ENCODE measurements at places on chromosomes 16 and 17.

DNA sequence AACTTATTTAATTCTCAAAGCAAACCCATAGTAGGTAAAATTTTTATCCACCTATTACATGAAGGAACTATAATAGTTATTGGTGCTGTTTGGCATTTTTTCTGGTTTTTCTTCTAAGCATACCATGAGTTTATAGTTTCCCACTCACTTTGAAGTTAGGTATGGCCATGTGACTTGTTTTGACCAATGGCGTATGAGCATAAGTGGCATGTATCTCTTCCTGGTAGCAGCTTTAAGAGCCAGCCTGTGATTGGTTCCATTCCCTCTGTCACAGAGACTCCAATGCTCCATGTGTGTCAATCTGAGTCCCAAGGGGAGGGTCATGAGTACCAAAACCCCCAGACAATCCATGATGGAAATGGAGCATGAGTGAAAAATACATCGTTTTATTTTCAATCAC lies 282.9 kb upstream of the N4BP1 start:
- DNase-seq = no peak

DNA sequence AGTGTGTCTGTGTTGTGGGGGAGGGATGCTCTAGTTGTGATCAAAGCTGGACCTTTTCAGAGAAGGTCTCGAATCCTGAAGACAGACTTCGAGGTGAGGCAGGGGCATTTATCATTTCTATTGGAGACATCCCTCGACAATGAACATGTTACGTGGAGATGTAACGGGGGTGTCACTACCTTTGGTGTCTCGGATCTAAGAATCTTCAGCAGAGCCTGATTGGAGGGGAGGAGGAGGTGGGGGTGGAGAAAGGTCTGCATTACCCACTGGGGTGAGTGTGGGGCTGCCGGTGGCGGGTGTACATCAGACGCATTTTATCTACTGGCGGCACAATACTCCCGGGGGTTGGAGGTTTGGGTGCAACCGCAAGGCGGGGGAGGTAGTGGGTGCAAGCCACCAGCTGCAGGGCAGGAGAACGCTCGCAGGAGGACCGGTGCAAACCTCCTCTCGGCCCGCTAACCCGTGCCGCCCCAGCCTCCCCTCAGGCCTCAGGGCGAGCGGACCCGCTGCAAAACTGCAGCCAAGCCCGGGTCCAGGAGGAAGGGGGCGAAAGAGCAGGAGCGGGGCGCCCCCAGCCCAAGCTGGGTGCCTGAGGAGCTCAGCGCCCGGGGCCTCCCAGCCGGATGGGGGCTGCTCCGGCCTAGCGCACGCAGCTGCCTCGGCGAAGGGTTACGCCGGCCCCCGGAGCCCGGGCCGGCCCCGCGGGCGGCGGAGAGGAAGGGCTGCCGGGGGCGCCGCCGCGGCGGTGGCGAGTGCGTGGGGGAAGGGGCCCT lies 735 bp downstream of the ZNF652 start:
- DNase-seq = no peak

DNA sequence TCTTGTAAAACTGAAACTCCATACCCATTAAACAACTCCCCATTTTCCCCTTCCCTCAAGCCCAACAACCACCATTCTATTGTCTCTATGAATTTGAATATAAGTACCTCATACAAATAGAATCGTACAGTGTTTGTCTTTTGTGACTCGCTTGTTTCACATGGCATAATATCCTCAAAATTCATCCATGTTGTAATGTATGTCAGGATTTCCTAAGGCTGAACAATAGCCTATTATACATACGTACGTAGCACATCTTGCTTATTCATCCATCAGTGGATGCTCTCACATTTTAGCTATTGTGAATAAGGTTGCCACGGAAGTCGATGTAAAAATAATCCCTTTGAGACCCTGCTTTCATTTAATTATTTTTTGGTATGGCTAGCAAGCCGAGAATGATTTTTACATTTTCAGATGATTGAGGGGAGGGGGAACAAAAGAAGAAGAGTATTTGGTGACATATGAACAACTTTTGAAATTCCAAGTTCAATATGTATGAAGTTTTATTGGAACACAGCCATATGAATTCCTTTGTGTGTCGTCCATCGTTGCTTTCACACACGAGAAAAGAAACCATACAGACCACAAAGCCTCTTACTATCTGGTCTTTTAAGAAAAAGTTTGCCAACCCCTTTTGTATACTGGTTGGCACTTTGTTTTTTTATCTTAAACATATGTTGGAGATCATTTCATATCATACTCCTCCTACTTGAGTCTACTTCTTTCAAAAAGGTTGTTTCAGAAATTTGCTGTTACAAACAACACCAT lies 371.2 kb downstream of the NPIPA8 start:
- no peak for DNase-seq

GRCh38 chr16:49615576-49615975 lies 240.3 kb downstream of the ZNF423 start:
- DNase-seq = no peak

- no peak for DNase-seq
Observed at GRCh38 chr16:82136956-82137821, 32.8 kb downstream of the MPHOSPH6 start.

DNA sequence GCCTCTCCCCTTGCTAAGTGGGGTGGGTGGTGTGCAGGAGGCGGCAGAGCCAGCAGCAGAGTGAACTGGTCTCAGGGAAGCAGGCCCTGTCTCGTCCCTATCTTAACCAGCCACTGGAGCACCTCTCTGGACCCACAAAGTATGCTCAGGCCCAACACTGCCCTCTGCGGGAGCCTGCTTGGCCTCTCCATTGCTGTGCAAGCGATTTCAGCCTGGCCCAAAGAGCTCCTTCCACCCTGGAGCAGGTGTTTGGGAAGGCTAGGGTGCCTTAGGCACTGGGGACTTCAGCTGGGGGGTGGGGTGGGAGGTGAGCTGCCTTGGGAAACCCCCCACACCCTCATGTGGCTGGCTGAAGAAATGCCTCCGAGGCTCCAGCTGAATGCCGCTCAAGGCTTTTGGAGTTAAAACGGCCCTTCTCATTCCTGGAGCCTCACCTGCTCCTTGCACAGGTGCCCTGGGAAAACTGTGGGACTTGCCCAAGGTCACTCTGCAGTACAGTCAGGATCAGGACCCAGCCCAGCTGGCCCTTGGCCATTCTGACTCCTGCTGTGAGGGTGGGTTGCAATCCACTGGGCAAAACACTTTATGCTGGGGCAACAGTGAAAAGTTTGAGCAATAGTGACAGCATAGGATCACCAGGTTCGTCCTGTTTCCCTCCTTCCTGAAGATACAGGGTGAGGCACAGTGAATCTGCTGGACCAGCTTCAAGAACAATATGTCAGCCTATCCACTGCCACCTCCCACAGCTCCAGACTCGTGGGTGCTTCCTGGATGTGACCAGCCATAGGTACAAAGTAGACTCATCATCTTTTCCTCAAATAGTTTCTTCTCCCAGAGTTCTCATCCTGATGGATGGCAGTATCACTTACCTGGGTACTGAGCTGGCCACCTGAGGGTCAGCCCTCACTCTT lies 5.9 kb upstream of the UBE2O start:
- peak; percentile 52 for DNase-seq

DNA sequence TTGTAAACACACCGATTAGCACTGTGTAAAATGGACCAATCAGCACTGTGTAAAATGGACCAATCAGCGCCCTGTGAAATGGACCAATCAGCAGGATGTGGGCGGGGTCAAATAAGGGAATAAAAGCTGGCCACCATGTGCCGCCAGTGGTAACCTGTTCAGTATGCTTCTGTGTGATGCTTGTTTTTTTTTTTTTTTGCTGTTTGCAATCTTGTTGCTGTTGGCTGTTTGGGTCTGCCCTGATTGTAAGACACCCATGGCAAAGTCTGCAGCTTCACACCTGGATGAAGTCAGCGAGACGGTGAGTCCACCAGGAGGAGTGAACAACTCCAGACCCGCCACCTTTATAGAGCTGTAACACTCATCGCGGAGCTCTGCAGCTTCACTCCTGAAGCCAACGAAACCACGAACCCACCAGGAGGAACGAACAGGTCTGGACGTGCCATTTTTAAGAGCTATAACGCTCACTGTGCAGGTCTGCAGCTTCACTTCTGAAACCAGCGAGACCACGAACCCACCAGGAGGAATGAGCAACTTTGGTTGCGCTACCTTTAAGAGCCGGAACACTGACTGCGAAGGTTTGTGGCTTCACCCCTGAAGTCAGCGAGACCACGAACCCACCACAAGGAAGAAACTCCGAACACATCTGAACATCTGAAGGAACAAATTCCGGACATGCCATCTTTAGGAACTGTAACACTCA lies 85.0 kb upstream of the MED9 start:
- no peak for DNase-seq

- no peak for DNase-seq
Observed at GRCh38 chr17:57718878-57719277, 26.2 kb downstream of the CCDC182 start.

GRCh38 chr16:3857189-3858043 lies 23.1 kb downstream of the CREBBP start:
- no peak for DNase-seq

- DNase-seq = no peak
Observed at GRCh38 chr17:74618451-74618850, 5.1 kb downstream of the CD300E start.

- DNase-seq = no peak
Observed at GRCh38 chr16:67786491-67786890, 19.9 kb downstream of the RANBP10 start.

GRCh38 chr16:67419931-67420330 lies 3.7 kb upstream of the ZDHHC1 start:
- no peak for DNase-seq

DNA sequence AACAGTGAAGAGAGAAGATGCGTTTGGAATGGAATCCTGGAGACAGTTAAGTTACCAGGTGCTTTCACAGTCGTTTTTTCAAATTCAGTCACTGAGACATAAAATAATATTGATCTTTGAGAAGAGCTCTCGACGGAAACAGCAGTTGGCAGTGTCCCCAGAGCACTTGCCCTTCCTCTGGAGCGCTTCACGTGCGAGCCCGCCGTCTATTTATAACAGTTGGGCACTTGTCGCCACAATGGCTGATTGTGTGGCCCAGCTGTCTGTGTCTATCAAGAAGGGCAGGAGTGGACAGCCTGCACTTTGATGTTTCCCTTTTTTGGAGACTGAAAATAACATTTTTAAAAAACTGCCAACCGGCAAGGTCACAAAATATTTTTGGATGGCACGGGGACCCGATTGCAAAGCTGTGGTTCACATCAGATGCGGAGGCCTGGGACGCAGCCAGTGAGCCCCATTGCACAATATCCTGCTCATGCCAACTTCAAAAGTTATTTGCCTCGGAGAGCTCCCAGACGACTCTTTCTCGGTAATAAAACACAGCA lies 62.9 kb downstream of the ADCY9 start:
- DNase-seq = no peak

DNA sequence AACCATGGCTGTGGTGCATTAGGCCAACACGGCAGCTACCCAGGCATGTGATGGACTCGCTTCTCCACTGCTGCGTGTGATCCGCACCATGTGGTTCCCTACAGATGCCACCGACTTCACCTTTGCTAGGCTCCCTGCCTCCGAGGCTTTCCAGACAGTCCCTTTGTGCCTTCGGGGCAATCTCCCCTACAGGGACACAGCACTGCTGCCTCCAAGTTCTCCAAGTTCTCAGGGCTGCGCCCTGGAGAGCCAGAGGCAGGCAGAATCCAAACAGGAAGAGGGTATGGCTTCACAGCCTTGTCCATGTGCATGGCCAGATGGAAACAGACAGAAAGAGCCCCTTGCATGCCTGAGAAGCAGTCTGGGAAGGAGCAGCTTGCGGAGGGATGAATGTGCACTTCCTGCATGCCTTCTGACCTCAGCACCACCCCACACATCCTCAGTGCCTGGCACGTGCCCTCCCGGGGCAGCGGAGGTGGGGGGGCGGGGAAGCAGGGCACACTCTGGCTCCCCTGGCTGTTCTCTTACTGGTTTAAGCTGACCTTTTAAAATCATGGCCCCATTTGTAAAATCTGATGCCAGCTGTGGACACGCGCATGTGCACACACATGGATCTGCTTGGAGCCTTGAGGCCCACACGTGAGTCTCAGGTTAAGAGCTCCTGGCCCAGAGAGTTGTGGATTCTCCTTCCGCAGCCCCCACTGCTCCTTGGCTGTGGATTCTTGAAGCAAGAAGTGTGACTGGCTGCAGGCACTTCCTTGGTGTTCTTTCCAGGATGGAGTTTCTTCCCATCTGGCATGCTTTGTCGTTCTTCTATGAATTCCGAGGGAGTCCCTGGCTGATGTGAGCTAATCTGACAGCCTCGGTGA lies 55.3 kb upstream of the MTSS2 start:
- no peak for DNase-seq

DNA sequence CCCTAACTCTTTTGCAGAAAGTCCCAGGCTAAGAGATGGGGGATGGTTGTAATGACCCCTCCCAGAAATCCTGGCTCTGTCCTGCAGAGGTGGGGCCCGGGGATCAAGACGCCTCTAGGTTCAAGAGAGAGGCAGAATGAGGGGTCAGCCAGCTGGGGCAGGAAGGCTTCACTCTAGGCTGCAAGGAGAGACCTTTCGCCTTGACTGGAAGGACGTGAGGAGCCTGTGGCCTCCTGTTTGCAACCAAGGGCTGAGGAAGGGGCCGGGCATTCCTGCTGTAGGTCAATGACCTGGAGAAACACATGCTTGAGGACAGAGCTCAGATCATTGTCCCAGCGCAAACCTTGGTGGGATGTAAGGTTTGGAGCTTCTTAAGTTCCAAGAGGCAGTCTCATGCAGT lies 8.7 kb upstream of the CETP start:
- no peak for DNase-seq

GRCh38 chr16:49947907-49948678 lies 76.9 kb upstream of the CNEP1R1 start:
- no peak for DNase-seq

DNA sequence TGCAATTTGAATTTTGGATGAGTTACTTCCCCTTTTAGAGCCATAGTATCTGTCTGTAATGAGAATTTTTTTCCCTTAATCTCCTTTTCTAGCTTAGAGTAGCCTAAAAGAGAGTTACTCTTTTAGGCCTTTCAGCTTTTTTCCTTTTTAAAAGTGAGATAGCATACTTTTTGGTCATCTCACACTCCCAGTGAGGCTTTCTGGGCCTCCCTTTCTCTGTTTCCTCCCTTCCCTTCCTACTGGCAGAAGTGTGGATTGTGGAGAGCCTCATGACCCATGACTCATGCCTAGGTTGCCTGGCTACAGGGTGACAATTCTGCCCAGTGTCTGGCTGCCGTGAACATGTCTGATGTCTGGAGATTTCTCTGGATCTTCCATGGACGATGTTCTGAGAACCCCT lies 15.2 kb downstream of the KRT23 start:
- no peak for DNase-seq

All from NT2/D1 (cell line).